Amygdala (tissue), 56 donors: ENCODE measurements at places on chromosomes 6 and 20.

DNA sequence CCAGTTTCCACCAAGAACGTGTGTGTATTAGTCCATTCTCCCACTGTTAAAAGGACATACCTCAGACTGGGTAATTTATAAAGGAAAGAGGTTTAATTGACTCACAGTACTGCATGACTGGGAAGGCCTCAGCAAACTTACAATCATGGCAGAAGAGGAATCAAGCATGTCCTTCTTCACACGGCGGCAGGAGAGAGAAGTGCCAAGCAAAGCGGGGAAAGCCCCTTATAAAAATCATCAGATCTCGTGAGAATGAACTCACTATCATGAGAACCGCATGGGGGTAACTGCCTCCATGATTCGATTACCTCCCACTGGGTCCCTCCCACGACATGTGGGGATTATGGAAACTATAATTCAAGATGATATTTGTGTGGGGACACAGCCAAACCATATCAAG lies 13.1 kb downstream of the C20orf203 start:
- DNase-seq: no peak

GRCh38 chr20:58131151-58131550 lies 97.3 kb downstream of the ANKRD60 start:
- DNase-seq: peak; percentile 13

DNA sequence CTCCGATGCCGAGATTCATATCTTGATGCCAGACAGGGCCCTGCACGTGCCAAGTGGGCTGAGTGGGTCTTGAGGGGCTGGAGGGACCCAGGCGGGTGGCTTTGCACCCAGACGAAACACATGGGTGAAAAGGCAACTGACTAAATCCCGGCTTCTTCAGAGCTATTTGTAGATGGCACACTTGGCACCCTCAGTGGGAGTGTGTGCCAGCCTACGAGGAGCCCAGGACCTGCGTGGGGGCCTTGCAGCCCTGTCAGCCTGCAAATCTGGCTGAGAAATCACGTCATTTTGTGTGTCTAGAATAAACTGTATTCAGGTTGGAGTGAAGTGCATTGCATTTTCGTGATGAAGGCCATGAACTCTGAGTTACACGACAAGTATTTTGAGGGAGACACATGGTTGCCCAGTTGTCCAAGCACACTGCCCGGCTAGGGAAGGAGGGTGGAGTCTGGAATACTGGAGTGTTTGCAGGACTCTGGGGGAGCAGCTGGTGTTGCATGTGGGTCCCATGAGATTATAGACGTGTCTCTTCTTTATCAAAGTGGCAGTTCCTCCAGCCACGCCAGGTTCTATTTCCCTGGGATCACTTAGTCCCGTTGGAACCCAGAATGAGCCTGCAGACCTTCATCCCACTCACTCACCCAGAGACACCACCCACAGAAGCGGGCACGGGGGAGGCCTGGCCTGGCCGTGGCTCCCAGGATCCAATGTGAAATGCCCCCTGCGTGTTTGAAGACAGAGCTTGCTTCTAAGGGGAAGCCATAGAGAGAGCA lies 60.2 kb downstream of the DLL1 start:
- no peak for DNase-seq

DNA sequence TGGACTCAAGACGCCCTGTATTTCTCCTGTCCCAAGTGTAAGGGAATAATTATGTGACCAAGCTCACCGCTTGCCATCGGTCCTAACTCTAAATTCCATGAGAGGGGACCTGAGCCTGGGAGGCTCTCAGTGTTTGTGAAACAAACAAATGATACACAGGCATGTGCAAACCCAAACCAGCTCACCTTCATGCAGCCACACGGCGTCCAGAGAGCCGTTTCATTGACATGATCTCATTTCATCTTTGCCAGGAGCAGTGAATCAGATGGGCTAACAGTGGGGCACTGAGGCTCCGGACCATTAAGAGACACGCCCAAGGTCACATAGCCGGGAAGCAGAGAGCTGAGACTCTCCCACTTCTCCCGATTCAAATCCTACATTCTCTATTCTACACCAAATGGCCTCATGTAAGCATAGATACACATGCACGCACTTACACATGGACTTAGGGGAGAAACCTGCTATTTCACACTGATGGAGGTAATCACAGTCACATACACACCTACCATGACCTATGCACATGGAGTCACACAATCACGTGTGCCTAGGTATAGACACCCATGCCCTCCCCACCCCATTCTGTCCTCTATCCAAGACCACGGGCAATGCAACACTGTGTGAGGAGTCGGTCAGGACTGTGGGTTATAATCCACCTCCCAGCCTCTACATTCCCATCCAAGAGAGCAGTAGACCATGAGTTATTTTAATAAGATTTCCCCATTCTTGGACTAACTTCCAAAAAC lies 1.1 kb downstream of the BNIP5 start:
- no peak for DNase-seq

- DNase-seq: no peak
Observed at GRCh38 chr6:36731622-36732310, 34.1 kb downstream of the RAB44 start.

DNA sequence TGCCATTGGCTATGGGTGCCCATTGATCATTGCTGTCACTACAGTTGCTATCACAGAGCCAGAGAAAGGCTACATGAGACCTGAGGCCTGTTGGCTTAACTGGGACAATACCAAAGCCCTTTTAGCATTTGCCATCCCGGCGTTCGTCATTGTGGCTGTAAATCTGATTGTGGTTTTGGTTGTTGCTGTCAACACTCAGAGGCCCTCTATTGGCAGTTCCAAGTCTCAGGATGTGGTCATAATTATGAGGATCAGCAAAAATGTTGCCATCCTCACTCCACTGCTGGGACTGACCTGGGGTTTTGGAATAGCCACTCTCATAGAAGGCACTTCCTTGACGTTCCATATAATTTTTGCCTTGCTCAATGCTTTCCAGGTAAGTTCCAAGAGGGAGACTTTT lies 16.4 kb downstream of the ADGRF4 start:
- no peak for DNase-seq

DNA sequence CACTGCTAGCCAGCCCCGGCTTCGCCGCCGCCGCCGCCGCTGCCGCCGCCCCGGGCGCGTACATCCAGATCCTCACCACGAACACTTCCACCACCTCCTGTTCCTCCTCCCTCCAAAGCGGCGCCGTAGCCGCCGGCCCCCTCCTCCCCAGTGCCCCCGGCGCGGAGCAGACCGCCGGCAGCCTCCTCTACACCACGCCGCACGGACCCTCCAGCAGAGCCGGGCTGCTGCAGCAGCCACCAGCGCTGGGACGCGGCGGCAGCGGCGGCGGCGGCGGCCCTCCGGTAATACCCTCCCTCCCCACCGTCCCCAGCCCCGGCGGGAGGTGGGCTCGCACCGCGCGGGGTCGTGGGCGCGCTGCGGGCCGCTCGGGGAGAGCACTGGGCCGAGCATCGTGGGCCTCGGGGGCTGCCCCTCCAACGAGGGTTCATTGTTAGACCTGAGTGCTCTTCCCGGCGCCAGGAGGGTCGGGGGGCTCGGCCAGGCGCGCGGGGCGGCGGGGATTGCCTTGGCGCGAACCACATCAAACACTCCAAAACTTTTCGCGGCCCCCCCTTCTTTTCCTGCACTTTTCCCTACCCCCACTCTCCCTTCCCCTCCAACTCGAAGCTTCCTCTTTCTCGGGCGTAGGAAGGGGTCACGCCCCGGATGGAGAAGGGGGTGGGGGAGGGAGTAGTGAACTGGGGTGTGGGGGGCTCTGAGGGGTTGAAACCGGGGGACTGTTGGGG lies 827 bp downstream of the E2F3 start:
- DNase-seq: peak; percentile 35

DNA sequence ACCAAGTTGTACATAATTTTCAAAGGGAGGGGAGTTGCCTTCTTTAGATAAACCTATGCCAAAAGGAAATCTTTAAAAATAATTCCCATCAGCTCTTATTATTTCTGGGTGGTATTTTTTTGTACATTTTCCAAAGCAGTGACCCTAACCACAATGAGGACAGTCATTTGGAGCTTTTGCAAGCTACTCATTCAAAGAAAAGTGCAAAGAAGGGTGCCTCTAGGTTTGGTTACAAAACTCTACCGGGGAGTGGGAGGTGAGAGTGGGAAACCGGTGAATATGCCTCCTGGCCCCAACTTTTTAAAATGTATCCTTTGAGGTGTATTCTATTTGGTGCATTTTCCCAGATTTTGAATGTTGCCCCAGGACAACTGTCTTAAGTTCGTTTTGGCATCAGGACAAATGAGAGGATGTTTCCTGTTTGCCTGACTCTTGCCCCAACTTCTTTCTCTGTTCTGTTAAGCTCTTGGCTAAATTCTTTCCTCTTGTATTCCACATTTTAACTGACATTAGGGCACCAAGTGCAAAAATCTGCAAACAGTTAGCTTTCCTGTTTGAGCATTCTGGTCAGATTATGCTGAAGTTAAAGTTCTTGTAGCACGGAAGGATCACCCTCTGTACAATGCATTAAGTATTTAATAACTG lies 78.9 kb downstream of the SLX4IP start:
- DNase-seq: no peak

- no peak for DNase-seq
Observed at GRCh38 chr20:60255866-60256265, 297.6 kb downstream of the CDH26 start.

GRCh38 chr6:150846641-150847040 lies 18.9 kb upstream of the MTHFD1L start:
- DNase-seq: no peak

DNA sequence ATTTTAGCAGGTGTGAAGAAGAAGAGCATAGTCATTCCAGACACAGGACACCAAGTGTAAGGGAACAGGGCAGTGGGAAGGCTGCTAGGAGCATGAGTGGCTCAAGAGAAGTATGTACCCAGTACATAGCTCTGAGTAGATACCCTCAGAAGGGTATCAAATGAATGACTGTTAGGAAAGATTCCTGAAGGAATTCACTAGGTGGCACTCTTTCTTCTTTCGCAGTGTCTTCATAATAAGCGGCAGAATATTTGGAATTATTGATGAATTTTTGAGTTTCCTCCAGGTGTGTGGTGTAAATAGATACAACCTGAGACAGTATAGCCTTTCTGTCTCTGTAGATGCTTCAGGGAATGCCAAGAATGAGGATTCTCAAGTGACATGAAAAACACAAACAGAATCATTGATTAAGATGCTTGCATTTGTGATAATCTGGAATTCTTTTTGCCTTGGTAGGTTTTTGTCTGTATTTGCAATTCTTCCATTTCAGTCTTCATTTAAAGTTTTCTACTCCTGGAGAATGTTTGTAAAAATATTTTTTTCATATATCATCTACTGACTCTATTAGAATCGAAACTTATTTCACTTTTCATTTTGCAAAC lies 264.3 kb upstream of the RIMS1 start:
- DNase-seq: no peak

GRCh38 chr6:149305372-149305771 lies 12.1 kb upstream of the TAB2 start:
- no peak for DNase-seq

DNA sequence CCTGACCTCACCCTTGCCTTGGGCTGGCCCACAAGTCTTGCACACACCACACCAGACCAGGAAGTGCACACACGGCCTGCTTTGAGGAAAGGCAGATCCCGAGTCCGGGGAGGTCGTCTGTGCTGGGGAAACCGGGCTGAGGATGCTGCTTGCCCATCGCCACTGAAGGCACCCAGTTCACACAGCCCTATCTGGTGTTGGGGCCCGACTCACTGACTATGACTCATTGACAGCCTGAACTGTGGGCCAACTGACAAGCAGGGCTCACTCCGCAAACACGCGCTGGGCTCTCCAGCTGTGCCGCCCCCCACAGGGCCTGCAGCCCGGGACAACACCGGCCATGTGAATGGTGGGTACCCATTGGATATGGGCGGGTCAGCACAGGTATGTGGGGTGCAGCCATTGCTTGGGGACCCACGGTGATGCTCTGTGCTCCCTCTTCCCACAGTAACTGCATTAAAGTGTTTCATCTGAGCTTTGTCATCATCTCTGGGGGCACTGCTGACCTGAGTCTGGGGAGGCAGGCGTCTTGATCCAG lies 1.6 kb downstream of the SAMD10 start:
- DNase-seq: no peak

DNA sequence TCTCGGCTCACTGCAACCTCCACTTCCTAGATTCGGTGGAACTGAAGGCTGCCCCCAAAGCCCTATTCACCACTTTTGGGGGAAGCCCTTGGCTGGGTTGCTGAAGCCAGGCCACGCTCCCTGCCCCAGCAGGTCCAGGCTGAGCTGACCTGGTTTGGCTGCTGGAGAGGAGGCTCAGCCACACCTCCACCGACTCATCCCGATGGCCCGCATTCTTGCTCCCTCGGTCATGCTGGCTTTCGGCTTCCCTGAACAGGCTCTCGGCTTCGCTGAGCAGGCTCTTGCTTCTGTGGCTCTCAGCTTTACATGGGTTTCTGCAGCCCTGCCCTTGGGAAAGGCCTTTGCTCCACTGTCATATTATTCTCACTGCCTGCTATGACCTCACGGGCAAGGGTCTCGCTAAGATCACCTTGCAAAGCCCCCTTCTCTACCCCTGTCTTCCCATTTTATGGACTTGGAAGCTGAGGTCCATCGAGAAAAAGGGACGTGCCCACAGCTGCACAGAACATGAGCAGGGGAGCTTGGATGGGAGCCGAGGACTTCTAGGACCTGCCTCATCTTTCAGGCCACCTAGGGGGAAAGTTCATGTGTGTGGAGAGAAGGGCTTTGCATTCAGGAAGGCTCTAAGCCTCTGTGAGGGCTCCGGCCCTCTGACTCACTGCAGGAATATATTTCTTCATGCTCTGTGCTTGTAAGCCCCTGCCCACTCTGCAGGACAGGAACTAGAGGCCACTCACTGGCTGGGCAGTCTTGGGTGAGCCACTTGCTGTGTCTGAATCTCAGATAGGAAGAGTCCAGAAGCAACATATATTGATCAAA lies 15.6 kb downstream of the ARHGAP40 start:
- DNase-seq: no peak

- DNase-seq: no peak
Observed at GRCh38 chr6:128397996-128398395, 122.4 kb downstream of the PTPRK start.

DNA sequence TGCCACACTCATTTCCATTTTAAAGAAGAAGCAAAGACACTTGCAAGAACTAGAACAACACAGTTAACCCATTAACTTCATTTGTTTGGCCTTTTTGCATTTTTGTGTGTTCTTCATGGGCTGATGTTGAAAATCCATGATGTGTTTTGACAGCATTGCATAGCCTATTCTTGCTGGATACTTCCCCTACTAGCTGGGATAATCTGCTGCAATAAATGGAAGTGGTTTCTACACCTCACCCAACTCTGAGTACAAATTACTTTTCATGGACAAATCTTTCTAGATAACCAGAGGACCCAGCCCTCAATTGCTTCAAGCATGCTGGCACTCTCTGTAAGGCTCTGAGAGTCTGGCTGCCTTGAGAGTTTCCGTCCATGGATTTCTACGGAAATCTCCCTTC lies 26.5 kb downstream of the CST9L start:
- DNase-seq: no peak

DNA sequence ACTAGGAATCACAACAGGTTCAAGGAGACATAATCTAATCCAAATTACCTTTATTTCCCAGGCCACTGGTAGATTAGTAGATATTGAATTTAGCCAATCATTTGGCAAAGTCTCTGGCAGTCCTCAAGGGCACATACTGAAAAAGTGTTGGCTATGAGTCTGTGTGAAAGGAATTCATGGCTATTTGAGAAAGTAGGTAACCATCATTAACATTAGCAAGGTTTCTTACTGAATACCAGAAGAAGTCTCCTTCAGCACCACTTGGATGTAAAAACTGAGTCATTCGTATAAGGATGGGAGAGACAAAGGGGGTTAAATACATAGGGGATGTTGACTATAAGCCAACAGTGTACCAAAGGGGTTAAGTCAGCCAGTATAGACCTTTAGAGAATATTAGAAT lies 36.7 kb downstream of the AGPAT4 start:
- no peak for DNase-seq
